ENCODE measurements at places on chromosomes 11 and 22.

DNA sequence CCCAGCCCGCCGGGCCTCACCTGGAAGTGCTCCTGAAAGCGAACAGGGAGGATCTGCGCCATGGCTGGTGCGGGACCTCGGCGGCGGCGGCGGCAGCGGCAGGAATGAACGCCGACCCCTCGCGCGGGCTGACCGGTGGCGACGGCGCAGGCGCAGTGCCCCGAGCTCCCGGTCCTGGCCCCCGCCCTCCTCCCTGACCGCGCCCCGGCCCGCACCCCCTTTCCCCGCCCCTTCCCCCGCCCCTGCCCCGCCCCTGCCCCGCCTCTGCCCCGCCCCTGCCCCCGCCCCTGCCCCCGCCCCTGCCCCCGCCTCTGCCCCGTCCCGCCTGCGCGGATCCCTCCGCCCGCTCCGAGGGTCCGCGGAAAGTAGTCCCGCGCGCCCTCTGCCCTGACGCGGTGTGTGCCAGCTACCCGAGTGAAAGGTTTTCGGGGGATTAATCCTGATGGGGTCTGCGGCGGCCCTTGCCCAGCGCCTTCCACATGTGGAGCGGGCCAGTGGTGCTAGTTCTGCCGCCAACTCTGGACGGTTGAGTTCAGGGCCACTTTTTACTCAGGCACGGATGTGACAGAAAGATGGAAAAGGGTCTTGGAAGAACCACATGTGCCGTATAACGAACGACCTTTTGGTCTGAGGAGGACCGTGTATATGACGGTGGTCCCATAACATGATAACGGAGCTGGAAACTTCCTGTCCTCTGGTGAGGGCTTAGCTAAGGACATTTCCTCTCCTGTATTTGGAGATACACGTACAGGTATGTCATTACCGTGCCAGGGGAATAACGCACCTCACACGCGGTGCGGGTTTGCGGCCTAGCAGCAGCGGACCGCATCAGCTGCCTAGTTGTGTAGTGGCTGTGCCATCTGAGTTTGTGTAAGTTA lies at the start of gene CLTCL1:
TSS of gene CLTCL1 (minus strand) at position 140 of the 878 bp plus-strand sequence. CDS start at position 62, 78 bp downstream.
- DNase-seq = peak; percentile 83

DNA sequence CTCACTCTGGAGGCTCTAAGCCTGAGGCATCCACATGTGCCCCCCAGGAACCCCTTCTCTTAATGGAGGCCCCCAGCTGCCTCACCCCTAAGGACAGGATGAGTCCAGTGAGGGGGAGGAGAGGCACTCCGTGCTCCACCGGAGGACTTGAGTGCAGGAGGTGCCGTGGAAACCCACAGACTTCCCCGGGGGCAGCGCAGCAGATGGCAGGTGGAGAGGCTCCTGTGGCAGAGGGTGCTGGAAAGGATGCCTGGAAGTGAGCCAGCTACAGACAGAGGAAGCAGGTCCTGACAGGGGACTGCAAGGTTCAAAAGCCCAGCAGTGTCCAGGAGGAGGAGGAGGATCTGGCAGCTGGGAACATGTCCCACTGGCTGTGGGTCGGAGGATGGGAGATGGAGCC lies 1384.0 kb downstream of the TBC1D22A start:
- no peak for DNase-seq

GRCh38 chr11:124716591-124716990 lies 23.2 kb upstream of the NRGN start:
- peak; percentile 34 for DNase-seq

DNA sequence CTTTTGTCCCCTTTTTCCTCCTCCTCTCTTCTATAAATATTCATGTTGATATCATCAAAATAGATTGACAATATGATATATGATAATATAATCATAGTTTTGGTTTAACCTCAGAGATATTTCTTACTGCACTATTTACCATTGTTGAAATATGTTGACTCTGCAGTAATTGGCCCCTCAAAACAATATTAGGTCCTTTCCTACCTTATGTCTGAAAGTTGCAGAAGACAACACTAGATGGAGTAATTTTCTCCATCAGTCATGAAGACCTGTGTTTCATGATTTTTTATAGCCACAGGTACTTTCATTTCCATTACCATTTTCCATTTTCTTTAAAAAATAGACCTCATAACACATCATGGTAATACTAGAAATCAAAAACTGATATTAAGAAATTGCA lies 284.4 kb downstream of the LUZP2 start:
- DNase-seq = no peak

GRCh38 chr11:456533-456932 lies 6.5 kb downstream of the PTDSS2 start:
- no peak for DNase-seq

- DNase-seq = no peak
Observed at GRCh38 chr22:37267135-37267587, 15.1 kb upstream of the CYTH4 start.

- DNase-seq = no peak
Observed at GRCh38 chr11:1631066-1631568, 1.5 kb downstream of the KRTAP5-5 start.
